Putamen (tissue), 1 donor: ENCODE measurements at places on chromosomes 3 and 15.

DNA sequence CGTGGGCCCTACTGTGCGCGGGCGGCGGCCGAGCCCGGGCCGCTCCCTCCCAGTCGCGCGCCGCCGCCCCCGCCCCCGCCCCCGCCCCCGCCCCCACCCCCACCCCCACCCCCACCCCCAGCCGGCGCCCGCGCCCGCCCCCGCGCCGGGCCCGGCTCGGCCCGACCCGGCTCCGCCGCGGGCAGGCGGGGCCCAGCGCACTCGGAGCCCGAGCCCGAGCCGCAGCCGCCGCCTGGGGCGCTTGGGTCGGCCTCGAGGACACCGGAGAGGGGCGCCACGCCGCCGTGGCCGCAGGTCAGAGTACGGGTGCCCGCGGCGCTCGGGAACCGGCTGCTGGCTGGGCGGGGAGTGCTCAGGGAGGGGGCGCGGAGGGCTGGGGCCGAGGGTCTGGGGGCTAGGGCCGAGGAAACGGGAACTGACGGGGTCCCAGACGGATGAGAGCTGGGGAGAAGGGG is 1.1 kb upstream of the PPARG start:
- DNase-seq: no peak

GRCh38 chr3:87968668-87969067 is 90.1 kb downstream of the CGGBP1 start:
- DNase-seq: no peak

DNA sequence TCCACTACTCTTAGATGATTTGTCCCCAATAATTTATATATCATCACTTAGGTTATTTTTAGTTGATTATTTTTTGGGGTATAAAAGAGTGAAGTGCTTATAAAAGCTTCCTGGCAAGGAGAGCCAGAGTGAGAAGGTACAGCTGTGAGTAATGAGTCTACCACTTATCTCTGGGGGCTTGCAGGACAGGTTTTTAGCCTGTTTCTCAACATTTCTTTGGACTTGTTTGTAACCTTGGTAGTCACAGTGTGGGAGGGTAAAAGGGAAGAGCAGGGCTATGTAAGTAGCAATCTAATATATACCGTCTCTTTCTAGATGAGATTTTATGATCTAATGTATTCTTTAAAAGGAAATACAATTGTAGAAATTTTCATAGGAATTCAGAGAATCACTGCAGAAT is 321.3 kb upstream of the GOLIM4 start:
- no peak for DNase-seq

DNA sequence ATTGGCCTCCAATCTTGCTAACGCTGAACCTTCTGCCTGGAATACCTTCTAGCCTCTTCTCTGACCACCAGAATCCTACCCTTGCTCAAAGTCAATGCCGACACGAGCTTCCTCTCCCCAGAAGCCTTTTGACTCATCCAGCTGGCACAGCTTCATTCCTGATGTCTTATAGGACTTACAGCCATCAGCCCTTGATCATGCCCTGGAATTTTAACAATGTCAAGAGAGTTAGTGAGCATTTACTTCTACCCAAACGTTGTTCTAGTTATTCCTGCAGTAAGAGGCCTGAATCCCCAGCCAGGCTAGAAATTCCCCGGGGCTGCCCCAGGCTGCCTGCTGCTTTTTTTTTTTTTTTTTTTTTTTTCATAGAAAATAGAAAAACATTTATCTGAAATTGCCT is 3.9 kb downstream of the CYP1A2 start:
- no peak for DNase-seq

DNA sequence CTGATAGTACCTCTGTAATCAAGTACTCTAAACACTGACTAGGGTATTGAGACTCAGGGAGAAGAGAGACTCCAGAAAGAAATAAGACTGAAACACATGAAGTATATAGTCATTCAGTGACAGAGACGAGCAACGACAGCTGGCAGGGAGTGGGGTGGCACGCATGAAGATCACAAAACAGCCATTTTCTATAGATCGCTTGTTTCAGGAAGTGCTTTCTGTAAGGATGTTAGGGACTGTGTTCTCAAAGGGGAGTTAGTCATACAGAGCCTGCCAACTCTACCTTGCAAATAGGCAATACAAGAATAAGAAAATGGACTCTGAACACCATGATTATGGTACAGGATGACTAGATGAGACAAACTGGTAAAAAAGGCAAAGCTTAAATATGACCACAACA is 139.5 kb downstream of the TBL1XR1 start:
- no peak for DNase-seq

GRCh38 chr15:47003568-47003967 is 713.7 kb upstream of the SEMA6D start:
- DNase-seq: no peak

- no peak for DNase-seq
These were observed 23.1 kb upstream of the MCCC1 start for GRCh38 chr3:183122257-183122932.

- no peak for DNase-seq
These were observed 76.3 kb upstream of the ATP2B2 start for GRCh38 chr3:10581716-10582115.

GRCh38 chr3:193875601-193876321 is 260.2 kb upstream of the HES1 start:
- DNase-seq: no peak
